ENCODE measurements at places on chromosomes 7 and 10.

DNA sequence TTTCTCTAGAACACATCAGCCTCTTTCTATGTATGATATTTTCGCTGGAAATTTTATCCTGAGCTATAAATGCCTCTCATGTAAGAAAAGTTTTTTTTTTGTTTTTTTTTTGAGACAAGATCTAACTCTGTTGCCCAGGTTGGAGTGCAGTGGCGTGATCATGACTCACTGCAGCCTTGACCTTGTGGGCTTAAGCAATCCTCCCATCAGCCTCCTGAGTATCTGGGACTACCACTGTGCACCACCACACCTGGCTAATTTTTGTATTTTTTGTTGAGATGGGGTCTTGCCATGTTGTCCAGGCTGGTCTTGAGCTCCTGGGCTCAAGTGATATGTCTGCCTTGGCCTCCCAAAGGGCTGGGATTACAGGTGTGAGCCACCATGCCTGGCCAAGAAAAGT lies 80.4 kb downstream of the ADK start:
- no peak for DNase-seq

- no peak for DNase-seq
Measured at GRCh38 chr7:106270122-106270977, 14.4 kb downstream of the NAMPT start.

DNA sequence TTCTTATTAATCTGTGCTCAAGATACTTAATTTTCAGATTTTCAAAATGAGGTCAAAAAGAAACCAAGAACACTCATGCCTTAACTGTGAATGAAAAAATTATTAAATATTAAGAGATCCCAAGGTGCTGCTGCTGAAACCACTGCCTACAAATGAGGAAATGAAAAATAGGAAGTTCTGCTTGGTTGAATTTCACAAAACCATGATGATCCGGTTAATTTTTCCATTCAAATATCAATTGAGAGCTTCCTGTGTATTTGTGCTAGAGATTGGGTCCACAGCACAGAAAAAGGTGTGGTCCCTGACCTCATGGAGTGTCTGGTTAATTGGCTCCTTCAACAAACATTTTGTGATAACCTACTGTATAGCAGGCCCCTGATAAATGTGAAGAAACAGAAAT lies 132.7 kb upstream of the YAE1 start:
- DNase-seq, result no peak

GRCh38 chr7:134046594-134047128 lies 80.5 kb upstream of the LRGUK start:
- no peak for DNase-seq

DNA sequence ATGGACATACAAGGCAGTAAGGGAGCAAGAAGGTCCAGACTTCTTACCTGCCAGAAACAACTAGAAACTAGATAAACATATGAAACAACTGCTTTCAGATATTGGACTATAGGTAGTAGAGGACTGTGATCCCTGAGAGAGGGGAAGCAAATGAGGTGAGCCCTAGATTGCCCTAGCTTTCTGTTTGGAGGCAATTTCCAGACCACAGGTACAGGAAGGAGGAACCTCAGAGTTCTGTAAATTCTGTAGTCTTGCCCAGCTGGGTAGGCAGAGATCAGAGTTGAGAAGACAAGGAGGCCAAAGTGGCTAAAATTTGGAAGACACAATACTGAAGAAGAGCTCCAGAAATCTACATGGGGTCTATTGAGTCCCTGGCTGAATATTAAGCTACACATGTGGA lies 21.0 kb downstream of the CDK6 start:
- DNase-seq, result no peak

DNA sequence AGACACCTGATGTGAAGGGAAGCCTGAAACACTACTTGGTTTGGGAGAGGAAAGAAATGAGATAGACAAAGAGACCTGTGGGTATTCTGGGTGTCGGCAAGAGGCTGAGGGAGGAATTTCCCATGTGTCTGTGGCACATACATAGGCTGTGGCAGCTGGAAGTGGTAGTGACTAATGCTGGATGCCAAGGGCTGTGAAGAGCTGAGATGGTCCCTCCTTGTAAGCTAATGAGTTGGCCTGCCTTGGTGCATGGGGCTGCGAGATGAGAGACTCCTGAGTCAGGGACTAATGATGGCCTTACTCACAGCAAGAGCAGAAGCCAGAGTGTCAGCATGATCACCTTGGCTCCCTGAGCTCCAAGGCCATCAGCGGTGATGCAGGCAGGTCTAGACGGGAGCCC lies 119.0 kb upstream of the EEPD1 start:
- no peak for DNase-seq

DNA sequence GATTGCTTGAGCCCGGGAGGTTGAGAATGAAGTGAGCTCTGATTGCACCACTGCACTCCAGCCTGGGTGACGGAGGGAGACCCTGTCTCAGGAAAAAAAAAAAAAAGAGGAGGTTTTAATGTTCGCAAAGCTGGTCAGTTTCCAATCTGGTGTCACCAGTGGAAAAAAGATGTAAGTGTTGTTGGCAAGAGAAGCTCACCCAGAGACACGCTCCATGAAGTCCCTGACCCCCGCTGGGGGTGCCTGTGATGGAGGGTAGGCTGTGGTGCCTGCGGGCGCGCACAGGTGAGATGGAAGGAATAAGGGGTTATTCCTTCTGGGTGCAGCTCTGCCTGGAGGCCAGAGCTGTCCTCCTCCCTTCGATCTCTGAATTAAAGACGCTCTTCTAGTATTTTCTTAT lies 122.7 kb downstream of the CUX1 start:
- no peak for DNase-seq

GRCh38 chr7:127997226-127997922 lies 33.9 kb downstream of the LRRC4 start:
- DNase-seq, result no peak

- DNase-seq, result no peak
Measured at GRCh38 chr7:52447581-52448180, 587.8 kb upstream of the POM121L12 start.

DNA sequence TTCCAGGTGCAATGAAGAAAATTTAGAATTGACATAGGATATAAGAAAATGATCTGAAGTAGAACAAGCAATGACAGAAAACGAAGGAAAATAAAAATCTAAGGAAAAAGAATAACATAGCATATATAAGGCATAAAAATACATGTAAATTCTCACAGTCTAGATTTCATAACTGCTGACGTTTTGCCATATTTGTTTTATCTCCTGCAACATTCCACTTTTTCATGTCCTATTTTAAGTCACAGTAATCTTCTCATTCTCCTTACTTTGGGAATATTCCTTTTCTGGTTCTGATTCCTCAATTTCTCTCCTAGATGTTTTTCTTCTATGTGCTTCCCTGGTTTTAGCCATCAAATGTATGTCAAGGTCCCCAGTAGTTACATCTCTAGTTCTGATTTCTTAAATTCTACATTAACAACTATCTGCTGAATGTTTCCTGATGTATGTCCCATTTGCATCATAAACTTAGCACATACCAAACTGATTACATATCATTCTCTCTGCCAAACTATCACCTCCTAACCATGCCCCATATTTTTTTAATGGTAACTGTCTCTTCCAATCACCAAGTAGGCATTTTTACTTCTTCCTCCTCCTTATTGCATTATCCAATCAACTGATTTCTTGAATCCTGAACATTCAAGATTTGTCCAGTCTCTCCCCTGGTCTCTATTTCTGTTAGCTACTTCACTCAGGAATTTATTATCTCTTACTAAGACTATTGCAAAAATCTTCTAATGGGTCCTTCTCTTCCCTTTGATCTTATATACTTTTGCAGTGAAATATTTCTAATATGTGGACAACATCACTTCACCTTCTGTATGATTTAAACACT lies 171.3 kb downstream of the DNAJC1 start:
- DNase-seq, result no peak

DNA sequence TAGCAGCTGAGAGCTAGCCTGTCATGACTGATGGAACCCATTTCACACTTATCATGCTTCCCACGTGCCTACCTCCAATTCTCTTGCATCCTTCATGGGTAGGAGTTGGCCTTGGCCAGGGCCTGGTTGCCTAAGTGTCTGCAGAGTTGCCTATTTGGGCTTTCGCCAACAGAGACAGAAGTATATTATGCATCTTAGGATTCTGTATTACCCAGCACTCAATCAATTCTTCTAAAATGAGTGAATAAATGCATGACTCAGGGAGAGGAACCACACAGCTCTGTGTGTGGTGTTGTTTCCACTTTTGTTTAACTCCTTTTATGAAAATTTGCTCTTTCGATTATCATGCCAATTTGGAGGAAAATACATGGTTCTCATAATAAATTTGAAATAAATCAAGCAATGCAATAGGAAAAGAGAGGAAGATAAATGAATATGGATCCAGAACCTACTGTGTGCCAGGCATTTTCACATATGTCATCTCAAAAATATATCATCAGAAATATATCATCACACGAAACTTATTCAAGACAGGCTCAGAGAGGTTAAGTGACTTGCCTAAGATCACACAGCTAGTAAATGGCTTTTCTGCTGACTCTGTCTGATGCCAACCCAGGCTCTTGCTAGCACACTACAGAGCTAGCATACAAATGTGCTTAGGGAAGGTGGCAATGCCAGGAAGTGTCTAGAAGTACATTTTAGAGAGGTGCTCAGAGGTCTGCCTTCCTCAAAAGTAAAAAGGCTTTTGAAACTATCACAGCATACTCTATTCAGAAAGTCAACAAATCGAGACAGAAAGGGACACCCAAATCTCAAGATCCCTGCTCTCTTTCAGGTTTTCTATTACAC lies 9.5 kb upstream of the HABP2 start:
- no peak for DNase-seq

GRCh38 chr10:44470784-44471183 lies 85.9 kb upstream of the CXCL12 start:
- no peak for DNase-seq

DNA sequence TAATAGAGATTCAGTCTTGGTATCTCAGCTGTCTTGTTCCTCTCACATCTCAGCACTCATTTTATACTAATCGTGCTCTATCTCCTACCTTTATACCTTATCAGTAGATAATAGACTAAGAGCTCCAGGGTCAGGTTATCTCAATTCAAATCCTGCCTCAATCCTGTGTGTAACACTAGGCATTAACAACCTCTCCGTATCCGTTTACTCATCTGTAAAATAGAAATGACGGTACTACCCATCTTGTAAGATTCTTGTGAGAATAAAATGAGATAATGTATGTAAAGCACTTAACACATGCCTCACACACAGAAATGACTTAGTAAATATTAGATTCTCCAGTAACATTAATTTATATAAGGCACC lies 622 bp upstream of the P4HA1 start:
- DNase-seq, result peak; percentile 58

GRCh38 chr7:17043012-17043877 lies 161.5 kb upstream of the AGR3 start:
- DNase-seq, result no peak

DNA sequence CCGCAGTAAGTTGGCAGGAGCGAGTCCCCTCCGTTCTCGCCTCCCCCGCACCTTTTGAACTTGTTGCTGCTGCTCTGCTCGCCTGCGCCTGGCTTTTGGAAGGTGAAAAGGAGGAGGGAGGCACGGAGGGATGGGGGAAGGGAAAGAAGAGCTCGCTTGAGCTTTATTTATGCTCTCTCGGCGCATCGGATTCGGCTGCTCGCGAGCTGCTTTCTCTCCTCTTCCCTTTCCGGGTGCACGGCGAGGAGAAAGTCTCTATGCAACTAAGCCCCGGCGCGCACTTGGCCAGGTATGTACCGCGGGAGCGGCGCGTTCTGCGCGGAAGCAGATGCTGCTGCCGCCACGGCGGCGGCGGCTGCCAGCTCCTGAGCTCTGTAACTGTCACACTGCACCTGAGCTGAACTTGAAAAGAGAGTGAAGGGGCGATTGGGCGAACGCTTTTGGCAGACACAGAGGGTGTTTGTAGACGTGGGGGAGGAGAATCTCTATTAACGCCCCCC lies 551 bp downstream of the KCND2 start:
- peak; percentile 28 for DNase-seq

GRCh38 chr7:70640266-70640833 lies 491.6 kb upstream of the GALNT17 start:
- no peak for DNase-seq

- no peak for DNase-seq
Measured at GRCh38 chr7:46286356-46286755, 365.3 kb upstream of the IGFBP3 start.

GRCh38 chr7:24828891-24829661 lies 71.8 kb upstream of the GSDME start:
- no peak for DNase-seq

Data from cerebellar nuclear complex (tissue), 1 donor.